ENCODE measurements at places on chromosomes 4 and X.

GRCh38 chrX:46642145-46642544 lies 68.6 kb downstream of the CHST7 start:
- no peak for DNase-seq

DNA sequence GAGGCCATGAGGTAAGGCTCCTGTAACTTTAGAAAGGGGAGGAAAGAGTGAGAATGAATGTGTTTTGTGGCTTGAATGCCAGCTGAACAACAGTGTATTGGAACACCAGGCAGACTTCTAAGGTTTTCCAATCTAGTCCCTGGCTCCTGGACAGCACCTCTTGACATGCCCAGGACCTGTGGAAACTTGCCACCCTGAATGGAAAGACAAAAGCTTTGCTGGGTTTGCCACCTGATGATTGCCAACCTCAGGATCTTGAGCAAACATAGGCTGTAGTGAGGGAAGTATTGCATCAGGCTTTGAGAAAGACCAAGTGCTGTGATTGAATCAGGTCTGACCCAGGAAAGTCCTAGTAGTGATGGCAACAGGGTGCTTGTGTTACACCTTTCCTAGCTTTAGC lies 1393.1 kb upstream of the DIAPH2 start:
- DNase-seq, result no peak

GRCh38 chr4:55411621-55412020 lies 15.9 kb downstream of the TMEM165 start:
- no peak for DNase-seq

DNA sequence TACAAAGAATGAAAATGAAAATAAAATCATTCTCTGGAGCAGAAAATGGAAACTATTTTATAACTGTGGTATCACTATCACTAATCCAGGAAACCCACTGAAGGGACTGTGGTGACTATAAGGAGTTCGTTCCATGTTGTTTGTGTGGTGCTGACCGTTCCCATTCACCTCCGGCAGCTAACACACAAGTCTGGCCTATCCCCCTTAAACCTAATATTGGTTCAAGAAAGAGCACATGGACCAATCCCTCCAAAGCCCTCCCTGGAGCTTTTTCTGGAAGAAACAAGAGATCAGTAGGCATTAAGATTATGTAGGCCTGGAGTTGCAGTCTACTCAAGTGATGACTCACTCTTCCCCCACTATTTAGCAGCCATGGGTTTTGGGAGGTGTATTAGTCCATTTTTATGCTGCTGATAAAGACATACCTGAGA lies 25.9 kb upstream of the FAM241A start:
- peak; percentile 3 for DNase-seq

DNA sequence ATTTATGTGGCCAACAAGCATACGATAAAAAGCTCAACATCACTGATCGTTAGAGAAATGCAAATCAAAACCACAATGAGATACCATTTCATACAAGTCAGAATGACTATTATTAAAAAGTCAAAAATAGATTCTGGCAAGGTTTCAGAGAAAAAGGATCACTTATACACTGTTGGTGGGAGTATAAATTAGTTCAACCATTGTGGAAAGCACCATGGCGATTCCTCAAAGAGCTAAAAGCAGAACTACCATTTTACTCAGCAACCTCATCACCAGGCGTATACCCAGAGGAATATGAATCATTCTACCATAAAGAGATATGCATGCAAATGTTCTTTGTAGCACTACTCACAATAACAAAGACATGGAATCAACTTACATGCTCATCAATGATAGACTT lies 478.7 kb upstream of the GALNTL6 start:
- no peak for DNase-seq

GRCh38 chr4:8162625-8163024 lies 4.0 kb upstream of the ABLIM2 start:
- DNase-seq, result no peak

DNA sequence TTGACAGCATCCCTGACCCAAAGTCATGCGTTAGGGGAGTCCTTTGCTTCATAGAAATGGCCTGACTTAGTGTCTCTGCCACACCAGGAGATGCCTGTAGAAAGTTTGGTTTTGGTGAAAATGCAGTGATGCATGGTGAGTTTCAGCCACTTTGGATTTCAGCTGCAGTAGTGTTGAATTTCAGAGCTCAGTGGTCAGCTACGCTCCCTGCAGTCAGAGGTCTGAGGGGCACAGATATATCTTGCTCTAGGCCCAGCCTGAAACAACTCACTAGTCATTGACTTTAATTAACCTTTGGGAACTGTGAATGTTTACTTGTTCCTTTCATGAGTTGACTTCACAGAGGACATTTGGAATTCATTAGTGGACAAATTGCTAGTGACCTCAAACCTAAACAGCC lies 17.5 kb downstream of the RBMX2 start:
- DNase-seq, result no peak

GRCh38 chr4:78766026-78766425 lies 10.1 kb upstream of the BMP2K start:
- no peak for DNase-seq

GRCh38 chrX:97045470-97045869 lies 161.8 kb downstream of the RPA4 start:
- DNase-seq, result no peak

DNA sequence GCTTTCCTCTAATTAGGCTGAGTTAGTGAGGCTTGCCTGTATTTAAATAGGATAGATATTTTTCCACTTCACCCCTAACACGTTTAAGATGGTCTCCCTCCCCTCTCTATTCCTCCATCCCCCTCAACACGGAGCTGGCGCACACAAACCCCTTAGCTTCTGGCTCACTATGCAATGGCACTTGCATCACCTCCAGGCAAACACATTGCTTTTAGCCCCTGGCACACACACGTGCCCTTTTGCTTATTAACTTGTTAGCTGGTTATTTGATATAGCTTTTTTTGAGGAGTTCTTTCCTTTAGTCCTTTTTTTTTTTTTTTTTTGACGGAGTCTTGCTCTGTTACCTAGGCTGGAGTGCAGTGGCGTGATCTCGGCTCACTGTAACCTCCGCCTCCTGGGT lies 94.3 kb downstream of the HDAC8 start:
- no peak for DNase-seq

DNA sequence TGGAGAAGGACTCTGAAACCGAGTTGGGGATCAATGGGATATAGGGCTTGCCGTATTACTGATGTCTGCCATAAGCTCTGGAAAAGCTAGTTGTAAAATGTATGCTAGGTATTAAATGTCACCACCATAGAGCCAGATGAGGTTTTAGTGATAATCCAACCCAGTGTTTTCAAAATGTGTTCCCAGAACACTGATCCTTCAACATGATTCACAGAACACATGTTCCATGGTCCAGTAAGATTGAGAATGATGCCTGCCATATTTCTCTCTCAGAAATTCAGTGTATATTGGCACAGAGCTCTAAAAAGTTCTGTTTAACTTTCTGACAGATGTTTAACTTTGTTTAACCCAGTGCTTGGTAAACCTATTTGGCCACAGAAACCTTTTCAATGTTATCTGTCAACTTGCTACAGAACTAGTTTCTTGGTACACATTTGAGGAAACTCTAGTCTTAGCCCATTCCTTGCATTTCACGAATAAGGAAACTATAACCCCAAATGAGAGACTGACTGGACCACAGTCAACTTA lies 160.2 kb downstream of the PALLD start:
- DNase-seq, result no peak

- DNase-seq, result no peak
Observed at GRCh38 chr4:173057442-173057841, 111.2 kb upstream of the GALNT7 start.

GRCh38 chr4:67288964-67289363 lies 256.3 kb downstream of the CENPC start:
- peak; percentile 12 for DNase-seq

- DNase-seq, result no peak
Observed at GRCh38 chr4:3759236-3759635, 6.9 kb upstream of the ADRA2C start.

GRCh38 chr4:164596318-164596878 lies 157.5 kb upstream of the SMIM31 start:
- DNase-seq, result no peak

DNA sequence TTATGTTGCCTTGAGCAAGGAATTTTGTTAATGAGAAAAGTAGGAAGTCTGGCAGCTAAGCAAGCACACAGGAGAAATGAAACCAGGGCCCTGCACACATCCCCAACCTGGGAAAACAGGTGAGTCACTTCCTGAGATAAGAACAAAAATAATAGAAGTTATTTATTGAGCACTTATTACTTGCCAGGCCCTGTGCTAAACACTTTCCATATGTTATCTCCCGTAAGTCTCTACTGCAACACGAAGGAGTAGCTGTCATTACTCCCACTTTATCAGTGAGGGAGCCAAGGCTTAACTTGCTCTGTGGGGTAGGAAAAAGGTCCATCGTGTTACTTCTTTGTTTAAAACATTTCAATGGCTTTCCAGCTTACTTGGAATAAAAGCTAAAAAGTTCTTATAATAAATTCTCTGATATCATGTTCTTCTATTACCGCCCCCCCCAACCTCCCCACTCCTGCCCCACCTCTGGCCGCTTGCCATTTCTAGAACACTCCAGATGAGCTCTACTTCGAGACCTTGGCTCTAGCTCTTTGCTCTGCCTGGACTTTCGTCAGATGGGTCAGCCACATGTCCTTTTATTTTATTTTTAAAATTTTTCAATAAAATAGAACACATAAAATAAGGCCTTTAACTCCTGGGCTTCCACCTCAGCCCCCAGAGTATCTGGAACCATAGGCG lies 36.3 kb upstream of the PLAC8 start:
- DNase-seq, result no peak

DNA sequence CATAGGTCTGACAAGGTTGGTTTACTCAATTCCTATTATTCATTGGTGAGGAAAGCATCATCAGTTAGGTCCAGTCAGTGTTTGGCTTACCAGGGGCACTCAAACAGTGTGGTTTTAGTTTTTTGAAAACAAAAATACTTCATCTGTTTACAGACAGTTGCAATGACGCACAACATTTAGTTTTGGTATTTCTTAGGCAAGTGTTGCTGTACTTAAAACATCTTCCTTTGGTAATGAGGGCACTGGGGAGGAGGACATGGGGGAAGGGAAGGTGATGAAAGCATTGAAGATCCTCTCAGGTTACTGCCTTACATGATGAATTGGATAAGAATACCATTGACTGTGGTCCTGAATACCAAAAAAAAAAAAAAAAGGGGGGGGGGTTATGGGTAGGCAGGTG lies 93.7 kb upstream of the MAOA start:
- DNase-seq, result no peak

DNA sequence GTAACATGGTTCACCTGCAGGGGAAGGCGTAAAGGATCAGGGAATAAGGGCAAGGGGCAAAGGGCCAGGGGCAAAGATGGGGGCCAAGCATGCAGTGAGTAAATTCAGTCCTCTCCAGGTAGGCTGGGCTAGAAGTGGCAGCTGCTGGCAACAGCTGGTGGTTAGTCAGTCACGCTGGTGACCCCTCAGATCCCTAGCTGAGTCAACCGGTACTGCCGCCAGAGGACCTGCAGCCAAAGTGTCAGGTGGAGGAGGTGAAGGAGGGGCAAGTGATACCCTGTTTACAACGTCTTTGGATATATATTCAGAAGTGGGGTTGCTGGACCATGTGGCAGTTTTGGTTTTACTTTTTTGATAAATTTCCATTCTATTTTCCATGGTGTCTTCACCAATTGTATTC lies 24.6 kb upstream of the NAP1L2 start:
- DNase-seq, result no peak

- peak; percentile 11 for DNase-seq
Observed at GRCh38 chr4:82044141-82044993, 329.4 kb downstream of the HNRNPD start.

GRCh38 chrX:49845701-49846403 lies 16.7 kb downstream of the PAGE4 start:
- DNase-seq, result no peak

- no peak for DNase-seq
Observed at GRCh38 chr4:16126714-16127113, 42.9 kb upstream of the PROM1 start.

DNA sequence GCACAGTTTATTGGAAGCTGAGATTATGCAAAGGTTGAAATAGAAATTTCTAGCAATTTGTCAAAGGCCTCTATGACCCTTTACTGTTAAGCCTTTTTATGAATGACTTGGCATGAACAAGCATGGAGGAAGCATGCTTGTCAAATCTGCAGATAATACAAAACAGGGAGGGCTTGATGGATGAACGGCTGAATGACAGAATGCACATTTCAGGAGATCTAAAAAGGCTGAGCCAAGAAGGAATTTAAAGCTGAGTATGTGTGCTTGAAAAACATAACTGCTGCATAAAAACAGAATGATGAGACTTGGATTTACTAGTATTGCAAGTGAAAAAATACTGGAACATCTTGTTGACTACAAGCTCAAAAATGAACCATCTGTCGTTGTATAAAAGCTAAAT lies 29.0 kb upstream of the UBE2K start:
- no peak for DNase-seq

DNA sequence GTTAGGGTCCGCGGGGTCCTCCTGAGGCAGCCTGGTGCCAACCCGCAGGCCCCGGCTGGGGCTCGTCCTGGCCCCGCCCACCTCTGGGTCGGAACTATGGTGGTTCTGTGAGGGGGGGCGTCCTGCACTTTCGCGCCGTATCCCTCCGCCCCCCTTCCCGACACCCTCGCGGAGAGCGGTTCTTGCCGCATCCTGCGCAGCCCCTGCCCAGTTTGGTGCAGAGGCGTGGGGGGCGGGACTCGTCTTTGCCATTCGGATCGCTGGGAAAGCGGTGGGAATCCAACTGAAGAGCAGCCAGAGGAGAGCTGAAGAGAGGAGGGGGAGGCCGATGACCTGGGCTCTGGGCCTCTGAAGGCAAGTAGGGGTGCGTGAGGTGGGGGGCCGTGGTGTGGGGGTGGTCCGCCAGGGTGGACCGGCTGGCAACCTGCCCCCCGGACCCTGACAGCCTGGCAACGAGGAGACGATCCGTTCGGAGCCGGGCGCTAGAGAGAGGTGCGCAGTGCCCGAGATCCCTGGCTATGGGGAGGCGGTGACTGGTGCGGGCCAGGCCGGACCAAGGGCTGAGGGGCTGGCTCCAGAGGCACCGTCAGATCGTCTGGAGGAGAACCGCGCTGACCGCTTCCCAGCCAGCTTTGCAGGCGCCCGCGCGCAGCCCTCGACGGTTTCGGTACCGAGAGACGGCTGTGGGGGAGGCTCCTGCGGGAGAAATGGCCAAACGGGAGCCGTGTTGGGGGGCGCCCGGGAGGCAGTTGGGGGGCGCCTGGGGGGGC lies at the start of gene GPRASP1:
Gene GPRASP1, plus strand, starts transcription at position 242 of the 770 bp plus-strand sequence. CDS start 2,431 bp downstream, outside the sequence.
- peak; percentile 18 for DNase-seq
